ENCODE measurements at places on chromosomes 1 and 21. TPM values are rescaled to one million over a fixed set of nuclear protein-coding genes. Genes with fewer than 3 reads are reported as not detected.

Gene TMEM269
- total RNA-seq: 0.45 TPM

Gene AVPR1B
- total RNA-seq: not detected

Gene RNPC3
- total RNA-seq: 13.4 TPM

Gene GREM2
- total RNA-seq: 0.12 TPM

Gene GBP2
- total RNA-seq: not detected

Gene BLACAT1
- 5.6 TPM for total RNA-seq

Gene CD1E
- not detected for total RNA-seq

Gene AUNIP
- 24.1 TPM for total RNA-seq

Gene CFHR3
- 2.0 TPM for total RNA-seq

Gene OR2G6
- total RNA-seq: not detected

Gene SYDE2
- total RNA-seq: 20.1 TPM

Gene HUNK
- 14.8 TPM for total RNA-seq

Gene UBL4B
- total RNA-seq: not detected

Gene OR14K1
- not detected for total RNA-seq

Gene PCP4
- 1.6 TPM for total RNA-seq

Gene FAM72D
- total RNA-seq: 8.2 TPM

Gene SH2D2A
- 3.4 TPM for total RNA-seq

Gene LRRIQ3
- 0.16 TPM for total RNA-seq

Gene LCE3E
- total RNA-seq: not detected

Gene CLCA1
- not detected for total RNA-seq

Gene KRTAP13-2
- not detected for total RNA-seq

Gene MROH9
- not detected for total RNA-seq

Gene SPRR2F
- not detected for total RNA-seq

Gene JAK1
- total RNA-seq: 15.8 TPM

Gene BARHL2
- not detected for total RNA-seq

Gene DRAXIN
- 23.0 TPM for total RNA-seq

Gene TNFRSF25
- 26.3 TPM for total RNA-seq

Gene WNT3A
- 0.12 TPM for total RNA-seq

Gene PPP1R12B
- total RNA-seq: 13.8 TPM

Gene CA14
- 42.9 TPM for total RNA-seq
